Stimulated activated naive CD4-positive, alpha-beta T cell (primary cell): ENCODE measurements at places on chromosomes 13 and 19.
A peak's percentile ranks its signal among the peaks of the same experiment; 100 is the strongest.

DNA sequence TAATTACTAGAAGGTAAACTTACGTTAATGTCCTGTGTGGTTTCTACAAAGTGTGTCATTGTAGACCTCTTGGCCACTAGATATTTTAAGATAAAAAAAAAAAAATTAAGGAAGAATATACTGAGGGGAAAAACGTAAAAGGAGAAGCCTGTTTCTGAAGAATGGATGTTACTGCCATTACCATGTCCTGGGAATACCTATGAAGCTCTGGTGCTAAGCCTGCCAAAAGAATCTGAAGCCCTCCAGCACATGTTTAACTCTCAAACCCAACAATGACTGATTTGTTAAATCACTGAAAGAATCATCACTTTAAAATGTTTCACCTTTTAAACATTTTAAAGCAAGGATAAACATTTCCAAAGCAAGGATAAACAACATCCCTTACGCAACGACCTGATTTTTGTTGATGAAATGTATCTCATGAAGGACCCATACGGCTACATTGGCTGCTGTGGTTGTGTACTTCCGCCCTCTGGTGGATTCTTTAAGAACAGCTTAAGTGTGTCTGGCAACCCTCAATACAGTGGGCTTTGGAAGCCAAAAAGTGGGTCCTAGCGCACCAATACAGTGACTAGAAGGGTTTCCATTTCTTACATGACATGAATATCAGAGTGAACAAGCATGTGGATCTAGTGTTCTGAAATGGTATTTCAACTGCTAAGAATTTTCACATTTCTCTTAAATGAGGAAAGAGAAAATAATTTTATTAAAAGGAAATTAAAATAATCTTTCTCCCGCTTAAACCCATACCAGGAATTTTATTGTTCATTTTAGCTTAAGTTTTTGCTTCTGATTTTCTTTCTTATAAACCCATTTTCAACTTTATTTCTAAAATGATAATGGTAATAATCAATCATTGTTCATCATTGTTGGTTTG is 74.5 kb upstream of the RAP2A start:
- DNase-seq: peak; percentile 56

DNA sequence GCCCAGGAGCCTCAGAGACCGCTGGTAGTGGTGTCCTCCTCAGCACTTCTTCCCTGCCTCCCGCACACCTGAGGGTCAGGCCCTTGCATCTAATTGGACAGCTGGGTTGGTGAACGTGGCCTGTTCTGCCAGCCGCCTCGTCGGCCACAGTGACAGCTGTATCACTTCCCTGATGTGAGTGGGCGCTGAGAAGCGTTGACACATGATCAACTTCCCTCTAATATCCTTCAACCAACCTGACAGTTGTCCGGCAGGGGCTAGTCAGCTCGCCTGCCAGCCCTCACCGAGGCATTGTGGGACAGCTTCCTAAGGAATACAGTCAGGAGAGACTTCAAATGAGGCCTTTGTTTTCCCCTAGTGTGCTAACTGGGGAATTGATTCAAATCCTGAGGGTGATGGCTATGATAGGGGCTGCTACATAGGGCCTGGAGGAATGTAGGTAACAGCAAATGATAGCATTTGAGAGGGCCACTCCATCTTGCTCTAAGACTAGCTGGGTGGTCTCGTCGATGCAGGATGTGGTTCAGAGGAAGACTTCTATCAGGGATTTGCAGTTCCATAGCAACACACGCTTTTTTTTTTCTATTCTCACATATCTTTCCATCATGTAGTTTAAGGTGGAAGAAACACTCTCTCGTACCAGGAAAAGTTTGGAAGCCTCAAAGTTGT is 230.8 kb downstream of the TSHZ3 start:
- no peak for DNase-seq

DNA sequence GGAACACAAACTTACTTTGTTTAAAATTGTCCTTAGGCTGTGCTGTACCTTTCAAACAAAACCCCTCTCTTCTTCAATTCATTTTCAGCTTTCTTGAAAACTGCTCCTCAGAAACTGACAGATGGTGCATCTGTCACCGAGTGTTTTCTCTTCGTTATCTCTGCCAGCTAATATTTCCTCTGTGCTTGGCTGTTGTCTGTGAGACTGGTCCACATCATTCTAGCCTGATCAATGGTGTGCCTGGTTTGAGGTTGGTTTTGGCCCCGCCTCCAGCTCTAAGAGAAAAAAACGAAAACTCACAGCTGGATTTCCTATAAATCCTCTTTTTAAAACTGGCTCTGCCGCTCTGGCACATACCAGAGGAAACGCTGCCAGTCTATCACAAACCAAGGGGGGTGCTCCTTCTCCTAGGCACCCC is 79.7 kb downstream of the STARD13 start:
- DNase-seq: no peak

DNA sequence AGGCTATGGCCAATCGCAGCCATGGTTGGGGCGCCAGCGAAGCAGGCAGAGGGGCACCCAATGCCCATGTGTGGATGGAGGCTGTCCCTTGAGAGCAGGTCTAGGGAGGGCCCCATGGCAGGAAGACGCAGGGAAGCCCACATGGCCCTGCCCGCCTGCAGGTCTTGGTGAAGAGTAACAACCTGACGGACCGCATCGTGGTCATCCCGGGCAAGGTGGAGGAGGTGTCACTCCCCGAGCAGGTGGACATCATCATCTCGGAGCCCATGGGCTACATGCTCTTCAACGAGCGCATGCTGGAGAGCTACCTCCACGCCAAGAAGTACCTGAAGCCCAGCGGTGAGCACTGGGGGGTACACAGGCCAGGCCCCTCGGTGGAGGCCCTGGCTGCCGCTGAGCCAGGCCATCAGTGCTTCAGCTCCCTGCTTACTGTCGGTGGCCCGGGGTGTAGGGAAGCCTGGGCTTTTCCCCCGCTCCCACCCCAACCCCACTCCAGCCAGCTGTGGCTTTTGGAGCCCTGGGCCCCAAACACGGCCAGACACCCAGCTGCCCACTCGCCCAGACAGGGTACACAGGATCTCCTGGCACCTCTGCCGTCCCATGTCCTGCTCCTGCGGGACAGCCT is 14.6 kb downstream of the YIPF2 start:
- DNase-seq: no peak

- no peak for DNase-seq
These were observed 12.5 kb upstream of the ASF1B start for GRCh38 chr19:14148751-14149410.

DNA sequence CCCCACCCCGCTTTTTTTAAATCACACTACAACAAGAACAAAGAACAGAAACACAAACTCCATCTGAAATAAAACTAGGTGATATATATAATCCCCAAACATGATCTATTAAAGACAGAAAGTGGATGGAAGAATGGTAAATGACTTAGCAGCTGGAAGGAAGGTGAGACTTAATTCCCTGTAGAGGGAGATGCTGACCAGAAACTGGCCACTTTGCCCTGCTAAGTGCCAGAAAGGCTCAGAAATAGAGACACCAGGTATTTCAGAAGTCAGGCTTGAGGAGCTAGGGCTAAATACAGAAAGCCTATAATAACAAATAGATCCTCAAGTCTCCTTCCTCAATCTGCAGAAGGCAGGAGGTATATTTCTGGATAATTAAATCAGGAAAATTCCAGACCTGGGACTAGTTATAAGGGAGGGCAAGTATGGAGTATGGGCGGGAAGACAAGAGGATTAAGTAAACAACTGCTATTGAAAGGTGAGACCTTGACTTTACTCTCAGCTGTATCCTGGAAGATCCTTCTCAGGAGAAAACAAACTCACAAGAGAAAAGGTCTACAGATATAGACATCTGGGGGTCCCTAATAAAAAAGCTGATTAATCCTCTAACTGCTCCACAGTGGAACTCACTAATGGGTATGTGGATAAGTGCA is 32.2 kb downstream of the MTRF1 start:
- no peak for DNase-seq

- no peak for DNase-seq
These were observed 77.6 kb downstream of the KDM4B start for GRCh38 chr19:5046339-5047039.

DNA sequence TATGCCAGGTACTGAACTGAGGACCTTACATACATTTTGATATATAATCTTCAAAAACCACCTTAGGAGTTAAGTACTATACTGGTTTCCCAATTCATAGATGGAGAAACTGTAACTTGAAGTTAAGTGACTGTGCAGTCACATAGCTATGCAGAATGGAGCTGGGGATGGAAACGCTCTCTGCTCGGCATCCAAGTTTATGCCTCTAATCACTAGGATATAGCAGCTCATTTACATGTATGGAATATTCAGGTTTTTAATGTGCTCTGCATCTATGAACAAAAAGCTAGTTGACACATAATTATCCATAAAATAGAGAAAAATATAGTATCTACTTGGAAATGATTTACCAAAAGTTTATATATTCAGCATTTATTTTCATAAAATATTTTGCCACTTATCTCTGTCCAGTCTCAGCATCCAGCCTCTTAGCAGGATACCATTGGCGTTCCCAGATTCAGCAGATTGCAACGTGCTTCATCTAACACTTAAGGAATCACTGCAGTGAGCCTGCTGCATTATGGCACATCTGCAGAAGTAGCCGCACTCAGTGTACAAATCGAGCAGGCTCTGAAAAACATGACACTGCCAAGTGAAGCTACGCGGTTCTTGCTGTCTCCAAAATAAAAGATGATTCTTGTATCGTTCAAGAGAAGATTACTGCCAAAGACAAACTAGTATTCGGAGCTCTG is 70.4 kb downstream of the MRPL57 start:
- no peak for DNase-seq

GRCh38 chr13:47707414-47707813 is 293.7 kb downstream of the SUCLA2 start:
- DNase-seq: no peak

- DNase-seq: no peak
These were observed 49.6 kb downstream of the DOCK9 start for GRCh38 chr13:98927951-98928927.

DNA sequence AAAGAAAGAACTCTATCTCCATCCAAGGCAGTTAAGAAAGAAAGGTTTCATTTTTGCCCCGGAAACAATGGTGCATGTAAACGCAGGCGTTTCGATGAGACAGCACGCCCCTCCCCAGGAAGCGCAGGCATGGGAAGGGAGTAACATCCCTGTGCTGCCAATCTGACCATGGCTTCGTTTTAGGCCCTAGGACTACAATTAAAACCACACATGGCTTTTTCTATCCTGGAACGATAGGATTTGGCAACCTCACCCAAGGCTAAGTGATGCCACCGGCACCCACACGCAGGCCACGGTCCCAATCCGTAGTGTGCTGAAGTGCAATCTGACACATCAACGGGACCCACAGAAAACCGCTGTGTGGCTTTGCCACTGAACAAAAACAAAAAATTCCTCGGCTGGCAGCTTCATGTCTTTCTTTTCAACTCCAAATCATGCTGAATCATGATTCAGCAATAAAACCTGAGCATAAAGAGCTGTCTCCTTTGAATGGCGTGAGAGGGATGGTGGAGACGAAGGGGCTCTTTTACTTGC is 24.2 kb downstream of the RANBP3 start:
- DNase-seq: no peak

- DNase-seq: no peak
These were observed at the start of gene OR7A10 for GRCh38 chr19:14848822-14849221. OR7A10 (minus strand) TSS chr19:14848922; CDS start chr19:14841877, 7,045 bp downstream.

DNA sequence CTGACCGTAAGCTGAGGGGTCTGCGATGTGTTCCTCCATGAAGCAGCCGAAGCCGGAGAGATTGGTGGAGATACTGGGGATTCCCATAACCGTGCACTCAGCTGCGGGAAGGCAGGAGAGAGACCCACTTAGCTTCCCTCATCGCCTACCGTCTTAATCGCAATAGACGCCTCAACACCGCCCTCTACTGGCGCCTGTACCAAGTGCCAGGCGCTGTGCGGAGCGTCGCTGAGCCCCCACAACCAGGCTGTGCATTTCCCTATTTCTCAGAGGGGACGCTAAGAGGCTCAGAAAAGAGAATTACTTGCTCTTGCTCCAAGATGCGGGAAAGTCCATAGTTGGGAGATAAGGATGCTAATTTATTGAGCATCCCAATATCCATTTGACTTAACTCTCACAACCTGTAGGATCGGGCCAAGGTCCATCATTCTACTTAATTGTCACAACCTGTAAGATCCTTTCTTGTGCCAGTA is 5.8 kb downstream of the FTL start:
- DNase-seq: peak; percentile 71

DNA sequence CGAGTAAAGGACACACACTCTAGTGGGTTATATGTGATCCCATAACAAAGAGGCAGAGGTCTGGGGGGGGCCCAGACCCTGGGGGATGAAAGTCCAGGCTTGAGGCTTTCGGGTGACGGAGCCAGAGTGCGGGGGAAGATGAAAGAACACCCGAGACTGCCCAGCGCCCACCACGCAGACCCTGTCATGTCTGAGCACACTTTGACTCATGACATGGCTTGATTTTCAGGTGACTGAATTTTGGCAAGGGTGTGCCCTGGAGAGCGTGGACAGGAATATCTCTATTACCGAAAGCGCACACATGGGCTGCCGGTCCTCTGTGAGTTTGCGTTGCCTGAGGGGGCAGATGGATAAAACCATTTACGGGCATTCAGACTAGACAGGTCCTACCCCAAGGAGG is 192.0 kb upstream of the SOX1 start:
- no peak for DNase-seq

DNA sequence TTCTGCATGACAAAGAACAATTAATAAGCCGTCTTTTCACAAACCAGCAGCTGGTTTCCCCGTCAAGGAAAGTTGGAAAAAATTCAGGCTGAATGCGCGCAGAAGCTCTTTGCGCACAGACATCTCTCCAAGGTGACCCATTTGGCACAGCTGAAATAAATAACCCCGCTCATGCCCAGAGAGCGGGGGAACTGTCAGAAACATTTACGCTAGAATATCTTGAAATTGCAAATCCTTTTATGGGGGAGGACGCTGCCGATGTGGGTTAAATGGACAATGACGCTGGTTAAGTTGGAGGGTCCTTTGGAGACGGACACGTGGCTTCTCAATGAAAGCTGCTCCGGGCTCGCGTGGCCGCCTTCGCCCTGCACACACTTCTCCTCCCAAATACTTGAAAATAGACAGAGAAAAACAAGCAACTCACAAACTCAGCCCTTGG is 30.6 kb downstream of the GSX1 start:
- no peak for DNase-seq

GRCh38 chr13:62932256-62932883 is 1516.7 kb upstream of the PCDH20 start:
- DNase-seq: no peak

DNA sequence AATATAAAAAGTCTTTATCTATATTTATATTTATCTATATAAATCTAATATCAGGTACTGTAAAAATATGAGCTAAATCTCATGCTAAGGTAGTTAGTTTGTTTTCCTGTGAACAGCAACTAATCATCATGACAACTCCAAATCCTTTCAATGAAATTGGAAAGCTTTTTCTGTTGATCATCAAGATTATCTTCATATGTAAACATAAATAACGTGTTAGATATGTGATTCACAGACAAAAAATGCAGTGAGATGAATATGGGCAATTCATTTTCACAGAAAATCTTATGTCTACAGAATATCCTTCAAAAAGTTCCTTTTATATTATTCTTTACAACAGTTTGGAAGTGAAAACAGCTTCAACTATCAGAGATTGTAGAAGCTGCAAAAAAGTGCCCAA is 41.7 kb upstream of the EEF1AKMT1 start:
- DNase-seq: no peak

- no peak for DNase-seq
These were observed 87.8 kb downstream of the ZIC5 start for GRCh38 chr13:99883805-99884204.

GRCh38 chr13:78602561-78603239 is 652 bp downstream of the POU4F1 start:
- DNase-seq: no peak
